ENCODE measurements at places on chromosomes 13 and 19. TPM values are rescaled to one million over a fixed set of nuclear protein-coding genes. Genes with fewer than 3 reads are reported as not detected.

The CDX2 gene
- 199 TPM for total RNA-seq

DNA sequence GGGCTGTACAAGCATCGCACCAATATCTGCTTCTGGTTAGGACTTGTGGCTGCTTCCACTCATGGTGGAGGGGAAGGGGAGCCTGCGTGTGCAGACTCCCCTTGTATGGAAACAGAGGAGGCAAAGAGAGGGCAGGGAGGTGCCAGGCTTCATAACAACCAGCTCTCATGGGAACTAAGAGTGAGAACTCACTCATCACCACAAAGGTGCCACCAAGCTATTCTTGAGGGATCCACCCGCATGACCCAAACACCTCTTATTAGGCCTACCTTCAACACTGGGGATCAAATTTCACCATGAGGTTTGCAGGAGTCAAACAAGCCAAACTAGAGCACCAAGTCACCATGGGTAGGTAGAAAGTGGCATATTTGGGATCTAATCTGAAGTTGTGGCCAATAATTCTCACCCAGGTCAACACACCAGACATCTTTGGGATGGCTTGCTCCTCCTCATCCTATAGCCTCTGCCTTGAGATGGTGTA, 46.4 kb downstream of the RUBCNL start:
- H3K36me3 ChIP-seq: no peaks in the 10 kb centered on the region
- no peak for DNase-seq
- no peak overlapping the region for H3K4me3 ChIP-seq

DNA sequence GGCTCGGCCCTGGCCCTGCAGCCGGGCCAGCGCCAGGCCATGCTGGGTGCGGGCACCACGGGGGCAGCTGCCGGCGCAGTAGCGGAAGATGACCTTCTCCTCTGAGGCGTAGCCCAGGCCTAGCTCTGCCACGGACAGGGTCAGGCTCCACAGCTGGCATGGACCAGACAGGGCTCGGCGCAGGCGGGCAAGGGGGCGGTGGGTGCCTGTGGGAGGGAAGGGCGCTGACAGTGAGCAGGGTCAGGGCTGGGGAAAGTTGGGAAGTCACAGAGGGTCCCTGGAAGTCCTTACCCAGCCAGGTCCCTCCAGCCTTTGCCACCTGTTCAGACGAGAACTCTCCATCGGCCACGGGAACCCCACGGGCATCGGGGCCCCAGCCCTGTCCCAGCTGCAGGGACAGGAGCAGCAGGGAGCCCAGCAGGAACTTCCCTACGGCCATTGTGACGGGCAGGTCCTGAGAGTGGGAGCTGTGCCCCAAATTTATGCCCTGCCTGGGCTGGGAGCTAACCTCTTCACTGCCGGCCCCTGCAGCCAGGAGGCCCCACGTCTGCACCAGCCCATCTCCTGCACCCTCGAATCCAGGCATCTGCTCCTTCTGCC, at the start of gene PSPN:
Gene PSPN (minus strand): TSS at position 523 of the 600 bp plus-strand sequence. CDS start 84 bp downstream, at position 439.
- no peaks in the 10 kb centered on the region for H3K27me3 ChIP-seq
- no peak for DNase-seq
- no peaks in the 10 kb centered on the region for H3K36me3 ChIP-seq
- no peak within 1 kb of the TSS for H3K27ac ChIP-seq

The PRMT1 gene
- 116 TPM for total RNA-seq

The ZNF709 gene
- total RNA-seq: 3.3 TPM

The KASH5 gene
- not detected for total RNA-seq

DNA sequence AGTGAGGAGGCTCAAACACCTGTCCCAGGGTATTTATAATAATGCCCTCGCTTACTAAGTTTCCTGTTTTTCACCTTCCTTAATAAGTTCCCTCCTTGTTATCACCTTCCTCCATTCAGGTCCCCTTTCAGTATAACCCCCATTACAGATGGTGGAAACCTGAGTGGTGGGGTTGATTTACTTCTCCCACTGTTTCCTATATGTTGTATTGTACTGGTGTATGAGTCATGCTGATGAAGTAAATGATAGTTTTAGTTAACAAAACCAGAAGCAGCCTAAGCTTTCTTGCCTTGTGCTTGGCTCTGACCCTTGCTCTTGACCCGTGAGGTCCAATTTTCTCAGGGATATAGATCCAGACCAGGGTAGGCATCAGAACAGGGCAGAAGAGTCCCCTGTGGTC, 22.3 kb upstream of the TNFSF11 start:
- no peak for DNase-seq
- H3K27me3 ChIP-seq: no peaks in the 10 kb centered on the region
- H3K27ac ChIP-seq: no peak overlapping the region
- no peak overlapping the region for H3K4me3 ChIP-seq
- peaks cover 11% of the 10 kb centered on the region for H3K4me1 ChIP-seq
- H3K36me3 ChIP-seq: no peaks in the 10 kb centered on the region

DNA sequence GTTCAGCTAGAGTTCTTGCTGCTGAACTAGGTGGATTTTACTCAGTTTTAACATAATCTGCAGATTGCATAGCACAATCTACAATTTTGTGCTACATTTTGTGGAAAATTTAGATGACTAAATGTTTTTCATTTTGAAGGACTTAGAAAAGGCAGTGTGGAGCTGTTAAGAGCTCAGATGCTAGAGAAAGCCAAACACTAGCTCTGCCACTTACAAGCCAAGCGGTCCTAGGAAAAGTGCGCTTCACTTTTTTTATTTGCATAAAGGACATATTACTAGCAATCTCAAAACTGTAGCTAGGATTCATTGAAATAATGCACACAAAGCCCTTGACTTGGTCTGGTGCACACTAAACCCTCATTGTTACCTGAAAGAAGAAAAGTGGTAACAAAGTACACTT, 8.1 kb upstream of the CSNK1A1L start:
- H3K4me1 ChIP-seq: peaks cover 3% of the 10 kb centered on the region
- no peak overlapping the region for H3K27ac ChIP-seq
- no peak for DNase-seq
- H3K4me3 ChIP-seq: no peak overlapping the region
- H3K27me3 ChIP-seq: no peaks in the 10 kb centered on the region

DNA sequence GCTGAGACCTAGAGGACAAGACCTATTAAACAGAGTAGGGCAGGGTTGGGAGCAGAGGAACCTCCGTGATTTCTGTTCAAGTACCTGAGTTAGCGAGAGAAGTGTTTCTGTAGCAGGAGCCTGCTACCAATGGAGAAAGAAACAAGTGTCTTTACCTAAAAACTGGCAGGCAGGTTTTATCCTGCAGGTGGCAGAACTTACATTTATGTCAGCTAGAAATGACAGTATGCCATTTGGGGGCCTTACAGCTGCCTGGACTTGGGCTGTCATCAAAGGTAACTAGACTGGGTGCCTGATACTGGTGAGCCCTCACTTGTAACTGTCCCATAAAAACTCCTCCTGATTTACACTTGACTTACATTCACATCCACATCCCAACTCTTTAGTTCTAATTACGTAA, 185.3 kb upstream of the MIR17HG start:
- H3K4me3 ChIP-seq: no peak overlapping the region
- no peaks in the 10 kb centered on the region for H3K4me1 ChIP-seq
- H3K27ac ChIP-seq: no peak overlapping the region
- no peaks in the 10 kb centered on the region for H3K27me3 ChIP-seq

DNA sequence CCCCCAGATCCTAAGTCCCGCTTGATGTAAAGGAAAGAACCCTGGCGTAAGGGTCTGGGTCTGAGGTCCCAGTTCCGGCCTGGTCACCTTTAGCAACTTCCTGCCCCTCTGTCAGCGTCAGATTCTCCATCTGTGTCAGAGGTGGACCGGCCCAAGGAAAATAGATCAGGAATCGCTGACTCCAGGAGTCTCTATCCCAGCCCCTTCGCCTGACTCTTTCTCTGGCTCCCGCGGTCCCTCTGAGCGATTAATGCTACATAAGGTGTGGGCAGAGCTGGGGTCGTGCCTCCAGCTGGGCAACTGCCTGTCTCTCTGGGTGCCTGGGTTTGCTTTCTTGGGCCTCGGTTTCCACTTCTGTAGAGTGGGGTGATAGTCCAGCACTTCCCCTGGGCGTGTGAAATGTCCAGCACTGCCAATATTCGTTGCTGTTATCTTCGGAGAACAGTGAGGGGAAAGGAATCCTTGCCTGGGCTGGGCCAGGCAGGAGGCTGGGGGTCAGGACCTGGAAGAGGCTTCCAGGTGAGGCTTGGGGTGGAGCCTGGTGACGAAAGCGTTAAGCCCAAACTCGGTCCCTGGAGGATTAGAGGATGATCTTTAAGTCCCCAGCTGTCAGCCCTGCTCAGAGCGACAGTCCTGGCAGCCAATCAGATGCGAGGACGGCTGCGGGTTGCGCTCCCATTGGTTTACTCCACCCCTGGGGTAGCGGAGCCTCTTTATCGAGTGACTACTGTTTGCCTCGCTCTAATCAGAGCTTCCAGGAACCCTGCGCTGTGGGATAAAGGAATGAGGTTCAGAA, 767 bp downstream of the ABCA7 start:
- no peaks in the 10 kb centered on the region for H3K36me3 ChIP-seq
- H3K4me1 ChIP-seq: peaks cover 55% of the 10 kb centered on the region
- DNase-seq: peak; percentile 94
- no peaks in the 10 kb centered on the region for H3K27me3 ChIP-seq

GRCh38 chr13:22219709-22220108, 548.8 kb downstream of the FGF9 start:
- H3K36me3 ChIP-seq: no peaks in the 10 kb centered on the region
- peaks cover 6% of the 10 kb centered on the region for H3K4me1 ChIP-seq
- no peak for DNase-seq
- H3K27ac ChIP-seq: no peak overlapping the region

The C1QTNF9 gene
- total RNA-seq: not detected

DNA sequence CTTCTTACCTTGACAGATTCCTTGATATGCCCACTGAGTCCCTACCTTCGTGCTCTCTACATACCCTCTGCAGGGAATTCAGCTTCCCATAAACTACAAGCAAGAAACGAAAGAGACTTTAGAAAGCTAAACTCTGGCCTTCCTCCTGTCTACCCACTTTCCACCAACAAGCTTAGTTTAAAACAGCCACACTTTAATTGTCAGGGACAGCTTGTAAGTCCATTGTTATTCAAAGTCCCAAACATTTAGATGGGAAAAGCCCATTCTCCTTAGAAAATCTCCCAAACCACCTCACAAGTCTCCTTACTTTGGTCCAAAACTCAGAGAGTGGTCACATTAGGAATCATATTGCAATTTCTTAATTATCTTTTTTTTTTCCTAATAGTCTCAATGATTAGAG, 2695.8 kb downstream of the PCDH9 start:
- no peaks in the 10 kb centered on the region for H3K4me1 ChIP-seq
- no peaks in the 10 kb centered on the region for H3K27me3 ChIP-seq
- no peak for DNase-seq
- H3K27ac ChIP-seq: no peak overlapping the region

DNA sequence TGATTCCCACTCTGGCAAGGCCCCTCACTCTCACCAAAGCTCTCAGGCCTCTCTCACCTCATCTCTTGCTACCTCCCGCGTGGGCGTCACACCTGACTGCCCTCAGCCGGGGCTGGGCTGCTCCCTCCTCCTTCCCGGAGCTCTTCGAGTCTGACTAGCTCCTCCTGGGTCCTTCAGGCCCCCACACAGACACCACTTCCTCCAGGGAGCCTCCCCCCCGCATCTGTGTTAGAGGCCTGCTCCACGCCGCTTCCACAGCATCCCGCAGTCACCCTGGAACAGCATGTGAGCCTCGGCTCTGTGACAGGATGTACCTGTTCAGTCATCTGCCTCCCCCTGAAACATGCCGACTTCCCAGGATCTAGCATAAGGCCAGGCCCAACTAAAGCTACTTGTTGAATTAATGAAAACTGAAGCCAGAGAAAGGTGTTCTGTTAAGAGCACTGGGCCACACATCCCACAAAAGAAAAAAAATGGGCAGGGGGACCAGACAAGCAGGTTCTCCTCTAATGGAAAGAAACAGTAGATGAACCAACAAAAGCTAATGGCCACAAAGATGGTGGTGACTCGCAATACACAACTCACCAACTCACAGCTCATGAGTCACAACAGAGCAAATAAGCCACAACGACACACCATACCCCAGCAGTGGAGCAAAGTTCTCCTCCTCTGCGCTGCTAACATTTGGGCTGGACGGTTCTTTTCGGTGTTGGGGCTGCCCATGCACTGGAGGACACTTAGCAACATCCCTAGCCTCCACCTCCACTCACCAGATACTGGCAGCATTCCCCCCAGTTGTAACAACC, 3.0 kb downstream of the PPP6R1 start:
- peaks cover 34% of the 10 kb centered on the region for H3K4me1 ChIP-seq
- H3K36me3 ChIP-seq: no peaks in the 10 kb centered on the region
- peak; percentile 42 for DNase-seq
- no peaks in the 10 kb centered on the region for H3K27me3 ChIP-seq
- peak overlapping the region; percentile 95 for H3K4me3 ChIP-seq

The MYH14 gene
- total RNA-seq: 409 TPM

The DNAAF3 gene
- total RNA-seq: not detected

DNA sequence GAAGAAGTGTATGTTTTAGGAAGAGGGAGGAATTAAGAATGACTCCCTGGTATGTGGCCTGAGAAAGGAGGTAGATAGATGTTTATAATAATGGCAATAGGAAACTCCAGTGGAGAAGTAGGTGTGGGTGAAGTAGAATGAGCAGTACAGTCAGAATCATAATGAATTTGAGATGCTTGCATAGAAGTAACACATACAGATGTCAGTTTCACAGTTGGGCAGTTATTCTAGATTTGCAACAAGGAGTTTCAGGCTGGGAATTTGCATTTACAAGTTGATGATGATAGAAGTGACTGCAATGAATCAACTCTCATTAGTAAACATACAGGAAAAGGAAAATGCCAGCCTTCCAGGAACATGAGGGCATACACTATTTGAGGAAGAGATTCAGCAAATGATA, 149.0 kb downstream of the SLITRK1 start:
- H3K27me3 ChIP-seq: no peaks in the 10 kb centered on the region
- no peaks in the 10 kb centered on the region for H3K36me3 ChIP-seq
- H3K4me3 ChIP-seq: no peak overlapping the region
- H3K27ac ChIP-seq: no peak overlapping the region

DNA sequence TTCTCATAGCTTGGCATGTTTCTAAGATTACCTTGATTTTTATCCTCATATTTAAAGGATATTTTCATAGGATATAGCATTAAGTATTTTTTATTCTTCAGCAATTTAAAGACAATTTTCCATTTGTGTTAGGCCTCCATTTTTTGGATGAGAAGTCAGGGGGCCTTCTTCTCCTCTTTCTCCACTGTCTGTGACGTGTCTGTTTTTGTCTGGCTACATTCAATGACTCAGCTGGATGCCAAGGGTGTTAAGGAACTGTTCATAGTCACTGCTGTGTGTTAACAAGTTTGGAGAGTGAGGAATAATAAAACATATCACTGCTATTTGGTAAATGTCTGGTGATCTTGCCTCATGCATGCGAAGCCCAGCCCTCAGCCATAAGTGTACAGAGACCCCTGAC, 36.4 kb downstream of the ZNF582 start:
- H3K4me3 ChIP-seq: no peak overlapping the region
- no peak overlapping the region for H3K27ac ChIP-seq
- no peaks in the 10 kb centered on the region for H3K36me3 ChIP-seq
- no peaks in the 10 kb centered on the region for H3K4me1 ChIP-seq
- DNase-seq: no peak

DNA sequence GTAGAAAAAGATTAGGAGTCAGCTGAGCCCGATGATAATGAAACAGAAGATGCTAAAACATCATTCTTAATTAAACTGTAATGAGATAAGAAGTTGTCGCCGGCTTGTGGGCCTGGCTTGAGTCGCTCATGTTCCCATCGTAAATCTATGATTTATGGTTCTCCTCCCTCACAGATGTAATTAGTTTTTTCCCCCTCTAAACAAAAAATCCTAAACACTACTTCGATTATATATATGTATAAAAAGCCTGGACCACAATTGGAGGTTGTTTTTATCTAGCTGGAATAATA, 151.3 kb downstream of the PTPRS start:
- no peak overlapping the region for H3K27ac ChIP-seq
- H3K4me1 ChIP-seq: no peaks in the 10 kb centered on the region
- H3K27me3 ChIP-seq: peaks cover 9% of the 10 kb centered on the region
- DNase-seq: no peak
- H3K4me3 ChIP-seq: no peak overlapping the region
- no peaks in the 10 kb centered on the region for H3K36me3 ChIP-seq

The GSX1 gene
- not detected for total RNA-seq

The ZNF699 gene
- 17.1 TPM for total RNA-seq

All from transverse colon (tissue), 4 donors.